MG63 (cell line): ENCODE measurements at places on chromosomes 1 and 21. TPM values are rescaled to one million over a fixed set of nuclear protein-coding genes. Genes with fewer than 3 reads are reported as not detected.

The EFCAB7 gene
- 2.5 and 19.0 TPM in 2 replicates for total RNA-seq

DNA sequence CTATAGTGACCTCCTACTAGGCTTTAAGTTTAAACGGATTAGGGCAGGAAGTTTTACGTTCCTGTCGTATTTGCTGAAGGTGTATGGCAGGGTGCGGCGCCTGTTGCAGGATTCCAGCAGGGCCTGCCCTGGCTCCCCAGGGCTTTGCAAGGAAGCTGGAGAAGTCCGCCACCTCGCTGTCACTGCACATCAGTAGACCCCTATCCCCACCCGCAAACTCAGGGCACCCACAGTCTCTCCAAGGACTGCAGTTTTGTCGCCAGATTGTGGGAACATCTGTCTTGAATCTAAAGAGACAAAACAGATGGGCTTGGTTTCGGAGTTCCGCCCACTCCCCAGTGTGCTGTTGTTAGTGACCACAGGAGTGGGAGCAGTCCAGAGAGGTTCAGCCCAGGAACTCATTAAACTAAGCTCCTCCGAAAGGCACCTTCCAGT lies 110.8 kb downstream of the CDC7 start:
- DNase-seq, result no peak

DNA sequence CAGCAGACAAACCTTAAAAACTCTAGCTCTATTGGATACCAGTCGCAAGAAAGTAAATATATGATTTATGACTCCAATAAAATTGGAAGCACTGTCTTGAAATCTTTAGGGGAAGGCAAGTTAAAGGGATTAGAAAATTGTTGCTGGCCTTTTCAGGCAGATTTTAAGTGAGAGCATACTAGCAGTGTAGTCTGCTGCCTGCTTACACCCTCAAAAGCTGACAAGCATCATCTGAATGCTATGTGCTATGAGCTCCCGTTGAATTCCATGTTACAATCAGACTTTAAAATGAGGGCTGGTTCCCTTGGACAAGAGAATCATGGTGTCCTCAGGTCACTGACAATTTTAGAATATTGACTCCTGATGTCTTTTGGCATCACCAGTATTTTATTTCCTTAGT lies 271.1 kb upstream of the C1orf105 start:
- DNase-seq, result no peak

The ETV3L gene
- total RNA-seq, result not detected in 2 replicates

The CSF3R gene
- total RNA-seq, result not detected in 2 replicates

The NUDT4B gene
- total RNA-seq, result 27.1 and 60.8 TPM in 2 replicates

The CLCNKB gene
- not detected in 2 replicates for total RNA-seq

DNA sequence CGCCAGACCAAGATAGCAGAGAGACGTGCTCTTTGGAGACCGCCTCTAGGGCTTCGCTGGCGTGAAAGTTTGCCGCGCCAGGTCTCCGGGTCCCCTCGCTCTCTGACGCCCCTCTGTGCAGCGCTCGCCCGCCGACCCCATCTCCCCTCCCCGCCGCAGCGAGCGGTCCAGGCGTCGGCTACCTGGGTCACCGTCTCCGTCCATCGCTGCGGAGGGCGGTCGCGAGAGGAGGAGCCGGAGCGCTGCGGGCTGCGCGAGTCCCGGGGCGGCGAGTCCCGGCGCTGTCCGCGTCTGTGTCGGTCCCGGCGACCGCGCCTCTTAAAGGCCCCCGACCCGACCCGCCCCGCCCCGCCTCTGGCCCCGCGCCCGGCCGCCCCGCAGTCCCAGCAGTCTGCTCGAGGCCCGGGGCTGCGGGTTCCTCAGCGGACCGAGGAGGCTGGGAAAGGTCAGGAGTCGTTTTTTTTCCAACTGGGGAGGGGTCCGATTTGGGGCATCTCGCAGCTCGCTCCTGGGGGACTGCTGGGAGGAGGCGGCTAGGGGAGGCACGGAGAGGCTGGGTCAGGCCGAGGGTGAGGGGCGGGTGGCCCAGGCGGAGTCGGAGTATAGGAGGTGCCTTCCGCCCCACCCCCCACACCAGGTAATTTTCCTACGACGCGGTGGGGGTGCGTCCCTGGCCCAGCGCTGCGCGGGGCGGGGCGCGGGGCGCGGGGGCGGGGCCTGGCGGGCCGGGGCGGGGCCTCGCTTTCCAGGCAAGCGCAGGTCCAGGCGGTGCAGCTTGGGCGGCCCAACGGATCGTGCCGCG lies at the start of the genes FBXO2 and FBXO44:
Gene FBXO2, minus strand, starts transcription at position 293 of the 802 bp plus-strand sequence. Its CDS starts 89 bp downstream, at position 204.
Gene FBXO44, plus strand, starts transcription at position 741 of the 802 bp plus-strand sequence. CDS start 959 bp downstream, outside the sequence.
- DNase-seq, result peak; percentile 29

GRCh38 chr1:180215856-180216625 lies 14.0 kb upstream of the LHX4 start:
- no peak for DNase-seq

The DCDC2B gene
- total RNA-seq, result not detected in 2 replicates

The SMYD3 gene
- 33.3 and 46.6 TPM in 2 replicates for total RNA-seq

DNA sequence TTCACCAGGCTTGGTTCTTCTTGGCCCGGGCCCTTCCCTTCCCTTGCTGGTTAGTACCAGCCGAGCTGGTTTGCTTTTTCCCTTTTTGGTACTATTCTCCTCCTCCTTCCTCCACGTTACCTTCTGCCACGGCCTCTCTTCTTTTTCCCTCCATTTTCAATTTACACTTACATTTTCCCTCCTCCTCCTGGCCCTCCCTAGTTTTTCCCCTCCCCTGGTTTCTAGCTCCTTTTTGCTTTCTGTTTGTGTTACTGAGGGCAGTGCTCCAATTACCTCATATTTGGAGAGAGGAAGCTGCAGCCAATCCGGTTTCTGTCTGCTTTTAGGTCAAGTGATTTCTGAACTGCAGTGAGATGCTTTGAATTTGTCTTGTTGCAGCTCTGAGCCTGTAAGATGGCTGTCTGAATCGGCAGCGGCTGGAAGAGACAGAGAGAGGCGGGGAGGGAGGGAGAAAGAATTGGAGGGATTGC lies 63.7 kb downstream of the MACF1 start:
- peak; percentile 51 for DNase-seq

DNA sequence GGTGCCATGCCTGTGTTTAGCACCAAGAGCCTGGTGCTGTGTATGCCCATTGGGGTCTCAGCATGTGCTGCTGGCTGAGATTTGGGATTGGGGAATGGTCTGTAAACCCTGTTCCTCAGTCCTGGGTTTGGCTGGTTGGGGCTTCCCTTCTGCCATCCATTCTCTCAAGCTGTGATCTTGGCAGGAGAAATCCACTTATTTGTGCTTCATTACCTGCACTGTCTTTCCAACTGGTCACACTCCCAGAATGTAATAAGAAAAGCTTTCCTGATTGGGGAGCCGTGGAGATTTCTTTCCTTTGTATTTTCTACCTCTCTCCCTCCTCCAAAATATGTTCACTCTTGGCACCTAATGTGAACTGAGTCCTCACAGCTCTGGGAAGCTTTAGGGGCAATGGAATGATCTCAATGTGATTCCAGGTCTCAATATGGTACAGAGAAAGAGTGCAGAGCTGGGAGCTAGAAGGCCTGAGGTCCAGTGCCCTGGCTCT lies 23.0 kb upstream of the KCNA10 start:
- DNase-seq, result no peak

The FMN2 gene
- total RNA-seq, result 15.6 and 15.7 TPM in 2 replicates

GRCh38 chr1:57222307-57222706 lies 201.6 kb downstream of the DAB1 start:
- peak; percentile 3 for DNase-seq

DNA sequence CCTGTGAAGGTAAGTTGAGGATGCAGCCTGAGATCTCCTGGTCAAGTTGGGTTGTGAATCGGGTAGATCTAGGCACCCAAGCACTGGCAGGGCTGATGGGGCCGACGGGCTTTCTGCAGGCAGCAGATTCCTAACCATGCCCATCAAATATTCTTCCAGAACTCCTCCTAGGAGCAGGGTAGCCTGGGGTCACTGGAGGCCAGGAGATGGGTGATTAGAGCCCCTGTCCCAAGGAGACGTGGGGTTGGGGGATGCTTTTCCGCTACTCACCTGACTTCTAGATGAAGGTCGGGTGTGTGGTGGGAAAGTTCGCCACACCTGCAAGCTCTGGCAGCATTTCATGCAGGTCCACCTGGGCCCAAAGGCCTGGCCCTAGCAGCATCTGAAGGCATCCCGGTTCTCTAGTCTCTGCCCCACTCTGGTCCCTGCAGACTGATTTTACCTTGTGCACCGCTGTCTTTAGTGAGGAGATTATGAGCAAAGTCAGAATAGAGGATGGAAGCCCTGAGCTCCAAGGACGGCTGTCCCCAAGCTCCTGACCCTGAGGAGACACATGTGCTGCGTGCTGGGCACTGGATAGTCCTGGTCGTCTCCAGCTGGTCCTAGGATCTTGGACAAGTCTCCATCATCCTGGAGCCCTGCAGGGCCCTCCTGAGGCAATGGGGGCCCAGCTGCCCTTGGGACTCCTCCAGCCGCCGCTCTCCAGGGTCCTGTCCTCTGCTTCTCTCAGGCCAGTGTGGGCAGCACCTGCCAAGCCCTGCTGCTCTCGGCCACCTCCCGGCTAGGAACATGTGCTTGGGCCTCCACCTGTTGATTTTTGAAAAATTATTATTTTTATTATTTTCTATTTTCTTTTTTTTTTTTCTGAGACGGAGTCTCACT lies 21.8 kb upstream of the C2CD2 start:
- DNase-seq, result no peak

The AIRE gene
- not detected in 2 replicates for total RNA-seq

The FTCD gene
- not detected in 2 replicates for total RNA-seq

The DENND2C gene
- total RNA-seq, result 1.7 and 1.8 TPM in 2 replicates

DNA sequence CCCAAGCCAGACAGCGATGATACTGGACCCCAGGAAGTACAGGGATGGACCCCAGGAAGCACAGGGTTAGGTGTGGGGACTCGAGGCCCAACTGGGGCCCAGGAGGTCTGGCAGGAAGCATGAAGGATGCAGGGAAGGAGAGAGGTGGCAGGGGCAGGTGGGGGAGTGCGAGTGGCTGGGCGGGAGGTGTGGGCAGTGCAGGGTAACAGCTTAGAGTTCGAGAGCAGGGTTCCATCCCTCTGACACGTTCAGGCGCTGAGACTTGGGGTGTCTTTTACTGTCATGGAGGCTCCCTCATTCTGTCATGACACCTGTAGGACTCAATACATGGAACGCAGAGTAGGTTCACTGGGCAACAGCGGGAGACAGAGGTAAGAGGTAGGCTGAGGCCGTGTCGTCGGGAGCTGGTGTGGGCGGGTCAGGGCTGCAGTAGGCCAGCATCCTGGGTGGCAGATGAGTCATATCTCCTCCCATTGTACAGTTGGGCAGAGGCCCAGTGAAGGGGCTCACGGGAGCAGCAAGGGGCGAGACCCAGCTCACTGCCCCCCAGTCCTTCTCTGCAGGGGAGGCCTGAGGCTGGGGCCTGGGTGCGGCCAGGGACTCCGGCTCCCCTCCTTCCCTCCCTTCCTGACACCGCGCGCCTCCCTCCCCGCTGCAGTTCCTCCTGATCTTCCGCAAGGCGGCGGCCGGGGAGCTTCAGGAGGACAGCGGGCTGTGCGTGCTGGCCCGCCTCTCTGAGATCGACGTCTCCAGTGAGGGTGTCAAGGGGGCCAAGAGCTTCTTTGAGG lies 11.6 kb upstream of the CTRC start:
- DNase-seq, result peak; percentile 56

DNA sequence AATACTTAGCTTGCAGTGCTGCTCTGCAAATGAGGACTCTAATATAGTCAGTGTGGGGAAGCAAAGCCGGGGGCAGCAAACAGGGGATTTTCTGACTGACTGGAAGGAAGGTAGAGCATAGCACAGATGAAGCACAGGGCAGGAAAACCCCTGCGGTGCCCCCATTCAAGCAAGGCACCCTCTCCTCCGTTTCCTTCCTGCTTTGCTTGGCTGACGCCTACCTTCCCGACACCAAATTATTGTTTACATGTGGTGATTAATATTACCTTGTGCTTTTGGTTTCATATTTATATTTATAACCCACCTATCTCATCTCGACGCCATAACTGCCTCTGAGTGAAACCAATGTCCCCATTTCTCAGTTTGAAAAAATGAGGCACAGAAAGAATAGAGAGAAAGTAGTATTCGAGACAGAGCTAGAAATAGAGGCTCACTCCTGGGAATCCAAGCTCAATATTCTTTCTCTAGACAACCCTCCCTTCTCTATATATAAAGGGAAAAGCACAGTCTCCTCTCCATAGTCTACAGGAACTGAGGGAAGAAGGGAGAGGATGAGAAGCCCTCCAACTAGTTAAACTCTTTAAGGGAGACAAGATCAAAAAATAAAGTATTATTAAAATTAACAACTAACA lies 41.3 kb downstream of the PIK3C2B start:
- no peak for DNase-seq

DNA sequence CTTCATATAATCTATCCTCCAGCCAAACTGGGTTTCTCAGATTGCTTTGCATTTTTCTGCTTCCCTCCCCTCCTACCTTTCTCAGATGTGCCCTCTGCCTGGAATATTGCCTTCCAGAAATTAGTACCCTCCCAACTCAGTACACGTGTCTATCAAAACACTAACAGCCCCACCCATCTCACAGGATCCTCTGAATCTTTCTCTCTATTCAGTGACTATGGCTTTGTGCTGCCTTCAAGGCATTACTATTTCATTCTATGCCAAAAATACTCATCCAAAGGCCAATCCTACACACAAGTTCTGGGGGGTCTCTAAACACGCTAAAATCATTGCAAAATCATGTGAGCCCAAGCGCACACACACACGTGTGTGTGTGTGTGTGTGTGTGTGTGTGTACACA lies 58.4 kb downstream of the ZNF281 start:
- no peak for DNase-seq

The DIO1 gene
- not detected in 2 replicates for total RNA-seq

The PTGFRN gene
- 35.6 and 56.6 TPM in 2 replicates for total RNA-seq

DNA sequence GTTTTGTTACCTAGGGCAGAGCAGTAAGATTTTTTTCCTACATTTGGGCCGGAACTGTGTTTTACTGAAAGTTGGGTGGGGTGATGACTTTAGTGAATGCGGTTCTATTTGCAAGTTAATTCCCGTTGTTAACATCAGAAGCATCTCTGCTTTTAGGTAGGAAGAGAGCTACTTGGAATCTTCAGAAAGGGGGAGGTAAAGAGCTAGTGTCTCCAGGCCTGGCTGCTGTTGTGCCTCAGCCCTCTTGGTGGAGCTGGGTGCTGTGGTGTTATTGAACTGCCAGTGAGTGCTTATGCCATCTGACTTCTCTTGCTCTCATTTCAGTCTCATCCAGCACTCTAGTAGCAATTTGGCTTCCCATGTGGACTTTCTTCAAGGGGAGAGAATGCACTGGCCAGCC lies 3.4 kb downstream of the KDM4A start:
- no peak for DNase-seq

The APOBEC4 gene
- total RNA-seq, result not detected in 2 replicates

The TLR5 gene
- 0.30 and 0.33 TPM in 2 replicates for total RNA-seq

GRCh38 chr1:115925467-115925866 lies 50.8 kb upstream of the SLC22A15 start:
- DNase-seq, result no peak

The C8A gene
- total RNA-seq, result not detected in 2 replicates

DNA sequence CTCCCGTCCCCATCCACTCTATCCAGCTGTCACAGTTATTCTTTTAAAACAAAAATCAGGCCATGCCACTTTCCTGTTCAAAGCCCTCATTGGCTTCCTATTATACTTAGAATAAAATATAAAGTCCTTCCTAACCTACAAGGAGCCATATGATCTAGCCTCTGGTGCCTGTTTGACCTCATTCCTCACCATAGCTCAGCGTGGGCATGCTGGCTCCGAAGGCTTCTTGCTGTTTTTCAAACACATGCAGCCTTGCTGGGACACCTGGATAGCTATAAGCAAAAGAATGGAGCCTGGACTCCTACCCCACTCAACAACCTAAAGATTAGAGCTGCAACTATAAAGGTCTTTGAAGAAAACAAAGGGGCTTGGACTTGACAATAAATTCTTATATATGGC lies 23.7 kb downstream of the DHCR24 start:
- no peak for DNase-seq

- DNase-seq, result peak; percentile 95
Observed at GRCh38 chr1:44587796-44588460, 86.4 kb downstream of the TMEM53 start.

GRCh38 chr1:31401241-31401640 lies 11.8 kb upstream of the SERINC2 start:
- DNase-seq, result no peak

The CYP4A22 gene
- total RNA-seq, result not detected in 2 replicates
